Jurkat, Clone E6-1 (cell line): ENCODE measurements at places on chromosomes 11 and 22.

DNA sequence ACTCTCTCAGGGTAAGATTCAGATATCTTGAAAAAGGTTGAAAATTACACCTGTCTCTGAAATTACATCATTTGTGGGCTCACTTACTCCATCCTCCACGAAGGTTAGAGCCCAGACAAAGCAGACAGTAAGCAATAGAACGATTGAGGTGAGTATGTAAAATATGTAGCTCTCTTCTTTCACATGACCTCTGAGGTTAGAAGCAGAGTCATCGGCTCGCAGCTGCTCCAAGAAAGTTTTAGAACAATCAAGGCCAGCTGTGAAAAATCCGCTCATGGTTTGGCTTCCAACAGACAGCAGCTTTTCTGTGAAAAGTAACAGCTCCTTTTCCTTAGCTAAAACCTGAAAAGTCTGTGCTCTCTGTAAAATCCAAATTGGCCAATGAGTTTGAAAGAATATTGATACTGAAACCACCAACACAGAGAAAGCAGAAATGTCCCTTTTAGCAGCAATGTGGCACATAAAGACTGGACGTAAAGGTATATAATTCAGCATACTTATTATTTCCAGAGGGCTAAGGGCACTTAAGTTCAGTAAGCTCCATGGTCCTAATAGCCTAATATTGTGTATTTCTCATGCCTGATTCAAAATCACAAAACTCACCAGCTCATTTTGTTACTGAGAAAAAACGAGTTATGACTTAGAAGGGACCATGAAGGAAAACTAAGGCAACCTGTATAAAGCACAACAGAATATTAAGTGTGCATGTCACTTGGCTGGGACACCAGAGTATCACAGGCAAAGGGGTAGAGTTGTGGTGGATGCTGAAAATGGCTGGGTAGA lies 78.2 kb downstream of the FAM76B start:
- no peak for DNase-seq

GRCh38 chr11:704781-705645 lies 1.0 kb upstream of the EPS8L2 start:
- DNase-seq, result no peak

GRCh38 chr11:45161252-45162063 lies 15.0 kb downstream of the PRDM11 start:
- no peak for DNase-seq

DNA sequence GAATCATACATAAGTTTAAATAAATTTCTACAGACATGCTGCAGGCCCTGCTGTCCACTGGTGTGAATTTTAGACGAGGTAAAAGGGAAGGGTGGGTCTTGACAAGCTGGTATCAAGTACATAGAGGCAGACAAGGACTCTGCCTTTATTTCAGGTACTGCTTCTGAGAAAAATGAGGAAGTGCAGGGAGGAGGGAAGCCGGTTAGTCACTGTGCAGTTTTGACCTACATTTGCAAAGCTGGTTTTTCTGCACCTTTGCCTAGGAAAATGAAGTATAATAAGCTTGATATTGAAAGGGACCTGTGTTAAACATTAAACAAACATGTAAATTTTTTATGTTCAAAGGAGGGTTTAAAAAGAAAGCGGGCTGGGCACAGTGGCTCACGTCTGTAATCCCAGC lies 24.6 kb downstream of the TMEM45B start:
- DNase-seq, result no peak

DNA sequence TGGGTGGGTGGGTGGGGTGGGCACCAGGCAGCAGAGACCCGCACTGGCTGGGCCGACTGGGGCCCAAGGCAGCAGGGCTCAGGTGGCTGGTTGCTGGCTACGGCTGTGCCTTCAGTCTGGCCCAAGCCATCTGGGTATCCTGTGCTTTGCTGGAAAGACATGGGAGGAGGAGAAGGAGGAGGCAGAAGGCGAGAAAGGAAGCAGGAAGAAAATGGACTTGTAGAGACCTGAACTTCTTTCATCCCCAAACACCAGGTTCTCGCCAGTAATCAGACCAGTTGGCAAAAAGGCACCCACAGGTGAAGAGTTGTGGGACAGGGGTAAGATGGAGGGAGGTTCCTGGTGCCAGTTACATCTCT lies 78.8 kb downstream of the IGLL1 start:
- DNase-seq, result no peak

GRCh38 chr11:126414615-126415014 lies 59.1 kb downstream of the ST3GAL4 start:
- DNase-seq, result no peak

DNA sequence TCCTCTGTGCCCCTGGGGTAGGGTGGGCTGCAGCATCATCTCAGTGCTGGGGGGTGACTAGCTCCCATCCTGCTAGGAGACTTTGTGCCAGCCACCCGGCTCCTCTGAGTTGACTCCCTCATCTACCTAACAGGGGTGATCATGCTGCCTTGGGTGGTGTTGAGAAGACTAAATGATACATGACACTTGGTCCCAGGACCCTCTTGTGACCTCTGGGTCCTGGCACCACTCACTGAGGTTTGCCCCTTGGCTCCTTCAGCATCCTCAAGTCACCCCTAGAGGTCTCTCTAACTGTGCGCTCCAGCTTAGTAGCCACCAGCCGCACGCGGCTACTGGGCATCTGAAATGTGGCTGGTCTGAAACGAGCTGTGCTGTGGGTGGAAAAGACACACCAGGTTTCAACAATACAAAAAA lies 72.1 kb downstream of the LRRC32 start:
- DNase-seq, result peak; percentile 4

DNA sequence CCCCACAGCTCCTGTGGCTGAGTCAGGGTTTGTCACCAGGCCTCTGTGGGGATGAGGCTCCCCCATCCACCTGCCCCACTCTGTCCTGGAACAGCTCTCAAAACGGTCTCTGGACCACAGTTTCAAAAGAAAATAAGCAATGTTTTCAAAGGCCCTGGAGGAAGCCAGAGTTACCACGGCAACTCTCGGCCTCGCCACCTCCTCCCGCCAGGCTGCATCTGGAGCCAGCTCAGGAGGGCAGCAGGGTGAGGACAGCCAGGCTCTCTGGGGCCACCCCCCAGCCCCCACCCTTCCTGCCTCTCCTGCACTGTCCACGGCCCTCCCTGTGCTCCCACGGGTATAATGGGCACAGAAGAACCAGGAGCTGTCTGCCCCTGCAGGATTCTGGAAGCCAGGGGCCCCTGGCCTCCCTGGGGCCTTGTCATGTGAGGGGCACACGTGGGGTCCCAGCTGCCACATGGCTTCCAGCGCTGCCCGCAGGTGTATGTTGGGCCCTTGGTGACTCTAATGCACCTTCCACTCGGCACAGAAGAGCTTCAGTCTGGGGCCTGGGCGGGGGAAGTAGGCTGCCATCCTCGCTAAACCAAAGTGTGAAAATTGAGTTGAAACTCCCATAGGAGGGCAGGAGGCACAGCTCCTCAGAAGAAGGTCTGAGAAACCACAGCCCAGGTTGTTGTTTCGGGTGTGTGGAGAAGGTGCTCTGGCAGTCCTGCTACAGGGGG lies 10.3 kb downstream of the CD81 start:
- no peak for DNase-seq

DNA sequence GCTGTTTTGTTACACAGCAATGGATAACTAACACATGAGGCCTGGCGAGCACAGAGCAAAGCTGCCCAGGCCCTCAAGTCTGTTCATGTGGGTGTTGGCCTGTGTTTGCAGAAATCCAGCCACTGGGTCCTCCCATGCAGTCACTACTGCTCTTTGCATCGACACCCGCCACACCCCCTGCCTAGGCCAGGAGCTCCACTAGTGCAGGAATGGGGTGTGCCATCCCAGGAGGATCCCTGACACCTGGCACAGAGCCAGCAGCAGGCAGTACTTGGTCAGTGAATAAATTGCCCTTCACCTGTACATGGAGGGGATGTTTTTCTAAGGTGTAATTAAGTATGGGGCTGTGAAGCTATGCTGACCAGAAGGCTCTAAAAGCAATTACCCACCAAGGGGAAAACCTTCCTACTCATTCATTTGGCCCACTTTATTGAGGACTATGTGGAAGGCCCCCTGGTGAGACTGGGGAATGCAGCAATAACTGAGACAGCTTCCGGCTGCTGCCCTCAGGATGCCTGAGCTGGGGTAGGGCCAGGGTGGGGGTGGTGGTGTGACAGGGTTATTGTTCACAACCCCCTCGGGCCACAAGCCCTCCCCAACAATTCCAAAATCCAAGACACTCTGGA lies 160.8 kb downstream of the CRYBB2 start:
- no peak for DNase-seq

DNA sequence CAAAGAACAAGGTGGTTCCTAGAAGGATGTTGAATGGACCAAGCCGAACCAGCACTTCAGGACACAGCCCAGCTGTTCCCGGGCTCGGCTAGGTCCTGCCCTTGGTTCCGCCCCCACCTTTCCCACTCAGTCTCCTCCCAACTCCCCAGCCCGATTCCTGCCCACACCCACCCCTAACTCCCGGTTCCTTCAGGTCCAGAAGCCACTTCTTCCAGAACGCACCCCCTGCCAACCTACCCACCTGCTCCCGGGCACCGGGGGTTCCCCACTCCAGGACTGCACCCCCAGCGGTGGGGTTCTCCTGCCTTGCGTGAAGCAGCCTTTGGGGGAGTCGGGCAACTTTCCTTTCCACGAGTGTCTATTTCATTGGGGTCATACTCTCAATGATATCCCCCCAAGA lies 30.7 kb downstream of the CERK start:
- no peak for DNase-seq

DNA sequence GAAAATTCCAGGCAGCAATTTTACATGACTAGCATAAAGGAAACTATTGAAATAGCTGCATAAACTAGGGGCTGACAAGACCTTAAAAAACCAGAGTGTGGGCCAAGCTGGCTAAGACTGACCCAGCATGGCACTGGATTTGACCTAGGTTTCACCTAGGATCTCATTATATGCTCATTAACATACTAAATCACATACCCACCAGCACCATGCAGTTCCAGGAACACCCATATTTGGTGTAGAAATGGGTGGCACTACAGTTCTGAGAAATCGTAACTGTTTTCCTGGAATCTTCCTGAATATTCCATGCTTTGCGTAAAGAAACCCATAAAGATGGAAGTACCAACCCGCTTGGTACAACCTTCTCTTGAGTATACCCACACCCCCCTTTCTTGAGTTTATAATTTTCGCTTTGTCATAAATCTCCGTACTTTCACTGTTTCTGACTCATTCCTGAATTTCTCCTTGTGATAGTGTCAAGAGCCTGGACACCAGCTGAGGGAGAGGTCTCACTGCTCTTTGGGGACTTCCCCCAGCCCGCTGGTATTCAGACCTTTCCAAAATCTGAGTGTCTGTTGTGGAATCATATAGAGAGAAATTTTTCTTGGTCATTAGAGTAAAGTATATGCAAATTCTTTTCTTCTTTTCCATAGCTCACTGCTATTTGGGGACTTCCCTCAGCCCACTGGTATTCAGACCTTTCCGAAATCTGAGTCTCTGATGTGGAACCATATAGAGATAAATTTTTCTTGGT lies 55.1 kb downstream of the MTMR3 start:
- DNase-seq, result no peak

- DNase-seq, result no peak
Measured at GRCh38 chr11:75056814-75057213, 39.9 kb downstream of the OR2AT4 start.

GRCh38 chr11:22339611-22340010 lies 1.4 kb downstream of the SLC17A6 start:
- DNase-seq, result no peak

DNA sequence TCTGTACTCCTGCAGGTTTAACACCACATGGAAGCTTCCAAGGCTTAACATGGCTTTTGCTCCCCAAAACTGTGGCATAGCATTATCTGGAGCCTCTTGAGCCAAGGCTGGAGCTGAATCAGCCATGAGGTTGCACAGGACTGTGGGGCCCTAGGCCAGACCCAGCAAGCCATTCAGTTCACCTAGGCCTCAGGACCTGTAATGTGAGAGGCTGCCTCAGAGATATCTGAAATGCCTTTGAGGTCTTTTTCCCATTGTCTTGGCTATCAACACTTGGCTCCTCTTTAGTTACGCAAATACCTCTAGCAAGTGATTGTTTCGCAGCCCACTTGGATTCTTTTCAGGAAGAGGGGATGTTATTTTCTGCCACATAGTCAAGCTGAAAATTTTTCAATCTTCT lies 72.0 kb downstream of the VPREB1 start:
- no peak for DNase-seq

GRCh38 chr11:16790486-16791190 lies 52.2 kb downstream of the C11orf58 start:
- no peak for DNase-seq

GRCh38 chr11:109914038-109914437 lies 179.2 kb upstream of the ZC3H12C start:
- DNase-seq, result no peak

DNA sequence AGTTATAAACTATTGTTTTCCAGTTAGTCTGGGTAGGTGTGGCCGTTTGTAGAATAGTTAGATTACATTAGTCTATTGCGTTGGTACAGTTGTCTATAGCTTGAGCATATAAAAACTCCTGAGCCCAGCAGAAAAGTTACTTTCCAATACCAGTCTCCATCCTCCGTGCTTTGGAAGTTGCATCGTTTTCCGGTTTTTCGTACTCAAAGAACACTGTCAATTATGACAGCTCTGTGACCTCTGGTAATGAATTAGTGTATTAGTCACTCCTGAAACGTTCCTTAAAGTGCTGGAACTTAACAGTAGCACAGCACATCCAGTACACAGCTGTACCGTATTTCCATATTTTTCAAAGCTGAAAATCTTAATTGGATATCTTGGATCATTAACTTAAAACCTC lies 808 bp upstream of the MSANTD2 start:
- no peak for DNase-seq

DNA sequence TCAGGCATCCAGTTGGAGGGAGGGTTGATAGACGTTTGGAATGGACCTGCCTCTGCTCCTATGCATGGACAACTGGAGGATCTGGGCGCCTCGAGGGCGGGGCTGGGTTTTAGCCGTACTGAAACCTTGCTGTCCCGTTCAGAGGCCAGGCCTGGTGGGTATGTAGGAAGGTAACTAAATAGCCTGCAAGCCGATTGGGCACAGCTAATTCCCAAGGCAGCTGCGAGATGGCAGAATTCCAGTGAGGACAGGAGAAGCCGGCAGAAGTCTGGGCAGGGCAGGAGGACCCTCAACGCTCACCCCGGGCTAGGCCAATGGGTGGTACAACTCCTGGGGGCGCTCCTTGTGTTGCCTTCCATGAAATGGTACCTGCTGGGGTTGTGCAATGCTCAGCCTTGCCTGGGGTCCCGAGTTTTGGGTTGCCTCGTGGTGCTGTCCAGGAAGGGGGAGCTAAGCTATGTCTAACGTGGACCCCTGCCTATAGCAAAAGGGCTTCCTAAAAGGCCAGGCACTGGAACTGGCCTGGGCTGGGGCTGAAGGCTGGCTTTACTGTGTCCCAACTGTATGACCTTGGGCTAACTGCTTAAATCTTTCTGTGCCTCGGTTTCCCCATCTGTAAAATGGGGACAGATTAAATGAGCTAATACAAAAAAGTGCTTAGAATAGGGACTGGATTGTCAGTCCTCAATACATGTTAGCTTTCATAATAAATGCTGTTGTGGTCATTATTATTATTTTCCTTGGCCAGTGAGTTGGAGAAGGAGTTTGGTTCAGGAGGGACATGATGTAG lies 30.1 kb upstream of the CD82 start:
- DNase-seq, result no peak

- peak; percentile 92 for DNase-seq
Measured at GRCh38 chr11:128195057-128195751, 392.2 kb downstream of the ETS1 start.
